KG1 (cell line): ENCODE measurements at places on chromosomes 2 and 18.

- DNase-seq = no peak
These were observed 91.3 kb upstream of the TMEM17 start for GRCh38 chr2:62597323-62597722.

DNA sequence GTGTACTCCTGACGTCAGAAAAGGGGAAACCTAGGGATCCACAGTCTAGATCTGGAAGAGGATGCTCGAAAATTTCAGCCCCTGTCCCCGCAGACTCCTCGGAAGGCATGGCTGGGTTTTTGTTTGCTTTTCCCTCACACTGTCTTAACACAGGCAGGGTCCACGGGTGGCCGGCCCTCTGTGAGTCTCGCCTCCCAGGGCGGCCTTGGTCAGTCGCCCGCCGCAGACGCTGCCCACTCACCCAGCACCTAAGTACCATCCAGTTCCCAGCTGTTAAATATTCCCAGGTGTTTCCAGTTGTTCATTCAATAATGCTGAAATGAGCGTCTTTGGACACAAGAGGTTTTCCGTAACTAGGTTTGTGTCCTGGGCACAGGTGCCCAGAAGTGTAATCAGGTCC lies 193.2 kb downstream of the TWIST2 start:
- DNase-seq = no peak

DNA sequence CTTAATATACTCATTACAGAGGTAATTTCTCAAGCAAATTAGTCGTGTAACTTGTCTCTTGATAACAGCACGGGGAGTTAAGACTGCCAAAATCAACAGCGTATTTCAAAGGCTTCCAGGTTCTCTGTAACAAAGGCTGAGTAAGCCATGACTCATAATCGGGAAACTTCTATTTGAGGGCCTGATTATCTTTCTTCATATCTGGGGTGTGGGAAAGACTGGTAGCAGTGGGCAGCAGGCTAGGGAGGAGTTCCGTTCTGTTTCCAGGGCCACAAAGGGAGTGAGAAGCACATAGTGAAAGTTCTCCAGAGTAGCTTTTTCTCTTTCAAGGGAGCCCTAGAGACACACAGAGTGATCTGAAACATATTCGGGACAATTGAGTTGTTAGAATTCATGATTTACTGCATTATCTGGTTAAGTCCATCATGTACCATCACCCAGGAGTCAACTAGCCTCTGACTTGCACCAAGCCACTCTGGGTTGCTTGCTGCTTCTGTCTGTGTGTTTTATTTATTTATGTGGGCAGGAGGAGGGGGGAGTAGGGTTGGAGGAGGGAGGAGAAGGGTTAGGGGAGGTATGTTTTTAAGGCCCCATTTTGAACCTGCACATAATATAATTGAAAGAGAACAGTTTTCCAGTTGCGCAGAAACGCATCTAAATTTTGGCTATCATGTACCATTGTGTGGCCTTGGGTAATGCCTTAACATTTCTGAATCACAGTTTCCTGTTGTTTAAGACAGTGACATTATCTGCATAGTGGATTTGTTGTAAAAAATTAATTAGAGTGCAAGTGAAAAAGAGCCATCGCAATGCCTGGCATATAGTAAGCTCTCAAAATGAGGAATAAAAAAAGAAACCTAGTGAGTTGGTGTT lies 80.5 kb upstream of the ITPRID2 start:
- DNase-seq = no peak

GRCh38 chr2:14551069-14551468 lies 81.4 kb upstream of the LRATD1 start:
- DNase-seq = no peak

DNA sequence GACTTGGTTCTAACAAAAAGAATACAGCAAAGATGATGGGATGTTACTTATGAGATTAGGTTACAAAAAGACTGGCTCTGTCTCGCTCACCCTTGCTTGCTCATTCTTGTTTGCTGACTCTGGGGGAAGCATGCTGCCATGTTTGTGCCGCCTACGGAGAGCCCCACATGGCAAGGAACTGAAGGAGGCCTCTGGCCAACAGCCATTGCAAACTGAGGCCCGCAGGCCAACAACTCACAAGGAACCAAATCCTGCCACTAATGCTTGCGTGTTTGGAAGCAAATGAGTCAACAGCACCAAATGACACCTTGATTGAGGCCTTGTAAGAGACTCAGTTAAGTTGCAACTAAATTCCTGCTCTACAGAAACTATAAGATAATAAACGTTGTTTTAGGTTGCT lies 297.6 kb upstream of the STON1 start:
- DNase-seq = no peak

- peak; percentile 73 for DNase-seq
These were observed at the start of gene CASP8 for GRCh38 chr2:201260302-201260800. Gene CASP8, plus strand, starts transcription at chr2:201260536. Its CDS starts 5,951 bp downstream, at chr2:201266487.

DNA sequence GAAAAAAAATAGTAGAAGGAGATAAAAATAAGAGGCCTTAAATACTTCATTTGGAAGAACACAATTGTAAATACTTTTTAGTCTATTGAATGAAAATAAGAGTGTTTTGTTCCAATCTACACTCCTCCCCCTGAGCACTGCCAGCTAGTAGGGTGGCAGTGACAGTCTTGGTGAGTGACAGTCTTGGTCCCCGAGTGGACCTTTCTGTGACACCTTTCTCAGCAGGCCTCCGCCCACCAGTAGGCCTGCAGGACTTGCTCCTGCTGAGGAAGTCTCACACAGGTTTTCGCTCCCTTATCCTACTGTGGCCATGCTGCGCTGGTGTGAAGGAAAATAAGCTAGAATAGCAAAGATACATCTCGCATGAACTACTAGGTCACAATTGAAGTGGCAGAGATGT lies 666.8 kb downstream of the NR4A2 start:
- DNase-seq = no peak

GRCh38 chr2:233470839-233471238 lies 95.7 kb downstream of the USP40 start:
- DNase-seq = no peak

- DNase-seq = no peak
These were observed 309.5 kb downstream of the EPHA4 start for GRCh38 chr2:221262651-221263050.

DNA sequence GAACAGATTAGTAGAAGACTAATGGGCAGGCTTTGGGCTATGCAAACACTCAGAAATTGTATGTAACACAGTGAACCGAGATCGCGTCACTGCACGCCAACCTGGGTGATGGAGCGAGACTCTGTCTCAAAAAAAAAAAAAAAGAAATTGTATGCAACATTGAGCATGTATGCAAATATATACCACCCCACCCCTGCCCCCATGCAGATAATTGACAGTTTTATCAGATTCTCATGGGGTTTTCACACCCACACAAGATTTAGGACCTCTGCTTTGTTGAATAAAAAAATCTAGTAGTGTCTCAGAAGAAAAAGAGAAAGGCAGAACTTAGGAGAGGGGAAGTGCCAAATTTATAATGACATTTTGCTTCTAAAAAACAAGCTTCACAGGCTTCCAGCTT lies 131.6 kb upstream of the FN1 start:
- DNase-seq = no peak

DNA sequence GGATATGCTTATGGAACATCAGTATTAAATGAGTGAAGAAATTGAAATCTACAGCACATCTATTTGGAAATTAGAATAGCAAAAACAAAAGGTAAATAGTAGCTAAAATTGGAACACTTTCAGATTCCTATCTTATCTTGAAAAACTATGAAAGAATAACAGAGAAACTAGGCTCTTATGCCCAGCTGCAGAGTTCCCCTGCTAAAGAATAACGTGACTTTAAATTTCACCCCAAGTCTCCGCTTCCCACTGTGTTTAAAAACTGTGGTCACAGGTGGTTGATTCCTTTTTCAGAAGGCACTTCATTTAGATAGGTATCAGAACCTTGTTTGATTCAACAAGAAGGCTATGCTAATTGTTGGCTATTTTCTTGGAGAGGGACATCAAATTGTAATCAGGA lies 30.1 kb downstream of the ARHGAP28 start:
- no peak for DNase-seq

DNA sequence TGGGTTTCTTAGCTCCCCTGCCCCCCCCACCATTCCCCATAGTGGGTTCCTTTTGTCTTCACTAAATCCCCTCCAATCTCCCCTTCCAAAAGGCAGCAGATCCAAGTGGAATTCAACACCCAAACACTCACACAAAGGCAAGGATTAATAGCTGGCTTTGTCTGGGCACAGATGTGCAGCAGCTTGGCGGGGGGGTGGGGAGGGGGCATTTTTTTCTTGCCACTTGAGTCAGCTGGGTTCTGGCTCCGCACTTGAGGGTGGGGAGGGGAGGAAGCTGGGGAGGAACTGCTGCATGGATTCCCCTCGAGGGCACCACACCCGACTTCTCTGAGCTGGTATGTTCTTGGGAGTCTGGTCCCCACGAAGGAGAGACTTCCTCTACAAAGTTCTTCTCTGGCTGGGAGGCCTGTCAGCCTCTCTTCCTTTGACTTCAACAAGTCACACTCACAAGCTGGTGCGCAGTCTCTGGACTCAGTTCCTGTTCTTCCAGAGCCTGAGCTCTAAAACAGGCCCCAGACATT lies 36.0 kb downstream of the SERTAD2 start:
- DNase-seq = no peak

DNA sequence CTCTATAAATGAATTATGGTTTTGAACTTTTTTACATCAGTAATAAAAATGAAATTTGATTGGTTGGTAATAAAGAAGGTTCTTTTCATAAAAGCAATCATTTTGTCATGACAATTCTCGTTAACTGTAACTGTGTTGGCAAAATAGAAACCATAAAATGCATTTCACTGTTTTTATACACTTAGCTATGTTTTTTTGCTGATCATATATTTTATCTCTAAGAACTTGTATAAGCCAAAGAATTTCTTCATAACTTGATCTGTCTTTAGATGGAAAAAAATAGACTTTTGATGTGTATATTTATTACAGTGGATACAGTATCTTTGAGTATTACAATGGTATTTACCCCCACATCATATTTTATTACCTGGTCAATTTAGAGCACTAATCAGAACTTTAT lies 9.7 kb downstream of the MTX2 start:
- DNase-seq = no peak

DNA sequence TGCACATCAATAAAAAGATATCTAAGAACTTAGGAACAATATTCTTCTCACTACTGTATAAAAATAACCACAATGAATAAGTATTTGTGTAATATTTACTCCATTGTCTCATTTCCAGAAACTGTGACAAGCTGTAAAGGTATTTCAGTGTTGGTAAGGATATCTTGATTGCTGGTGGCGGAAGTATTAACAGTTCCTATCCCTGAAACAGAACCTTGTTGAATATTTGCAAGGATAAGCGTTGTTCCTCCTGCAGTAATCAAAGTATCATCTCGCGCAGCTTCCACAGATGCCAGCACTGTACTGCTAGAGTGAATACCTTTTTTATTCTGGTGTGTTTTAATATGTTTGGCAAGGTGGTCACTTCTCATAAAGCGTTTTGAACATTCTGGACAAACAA lies 55.3 kb downstream of the SP3 start:
- DNase-seq = no peak

DNA sequence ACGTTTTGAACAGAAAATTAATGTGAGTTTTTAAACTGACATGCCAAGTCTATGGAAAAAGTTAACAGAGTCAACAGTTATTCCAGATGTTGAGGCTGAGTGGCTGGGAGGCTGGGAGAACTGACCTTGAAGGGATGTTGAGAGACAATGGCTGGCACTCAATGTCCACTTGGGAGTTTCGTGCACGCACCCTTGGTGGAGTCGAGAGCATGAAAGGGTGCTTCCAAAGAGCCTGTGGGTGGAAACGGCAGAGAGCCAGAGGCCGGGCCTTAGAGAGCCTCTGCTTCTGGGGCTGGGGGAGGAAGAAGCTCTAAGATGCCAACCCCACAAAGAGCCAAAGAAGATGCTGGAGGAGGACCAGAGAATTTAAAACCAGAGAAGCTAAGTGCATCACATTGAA lies 63.4 kb upstream of the L3MBTL4 start:
- DNase-seq = no peak

GRCh38 chr2:75340560-75340959 lies 141.2 kb upstream of the TACR1 start:
- DNase-seq = no peak

GRCh38 chr2:238907717-238908173 lies 59.9 kb downstream of the TWIST2 start:
- no peak for DNase-seq

DNA sequence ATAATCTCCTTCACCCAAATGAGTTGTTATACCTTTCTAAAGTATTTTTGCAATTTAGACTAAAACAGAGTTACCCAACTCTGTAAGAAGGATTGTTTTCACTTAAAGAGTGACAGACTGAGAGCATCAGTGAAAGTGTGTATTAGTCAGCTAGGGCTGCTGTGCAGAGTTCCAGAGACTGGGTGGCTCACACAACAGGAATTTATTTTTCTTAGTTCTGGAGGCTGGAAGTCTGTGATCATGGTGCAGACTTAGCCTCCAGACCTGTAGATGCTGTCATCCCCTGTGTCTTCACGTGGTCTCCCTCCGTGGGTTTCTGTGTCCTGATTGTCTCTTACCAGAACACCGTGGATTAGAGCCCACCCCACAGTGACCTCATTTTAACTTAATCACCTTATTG lies 40.0 kb downstream of the BCL2L11 start:
- no peak for DNase-seq

DNA sequence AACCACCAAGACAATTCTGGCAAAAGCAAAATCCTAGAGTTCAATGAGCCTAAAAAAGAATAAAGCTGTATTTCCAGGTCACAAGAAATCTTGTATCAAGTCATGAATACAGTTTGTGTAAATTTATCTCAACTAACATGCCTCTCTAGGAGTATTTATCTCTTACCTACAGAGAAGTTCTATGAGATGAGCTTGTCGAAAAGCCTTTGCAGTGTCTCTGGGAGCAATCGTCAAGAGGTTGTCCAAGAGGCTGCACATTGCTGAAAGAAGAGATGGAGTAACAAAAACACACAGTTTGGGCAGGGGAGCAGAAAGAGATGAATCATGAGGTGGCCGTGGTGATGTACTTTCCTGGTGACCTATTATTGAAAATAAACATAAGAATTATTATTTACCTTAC lies 112.0 kb upstream of the CD226 start:
- no peak for DNase-seq

- DNase-seq = no peak
These were observed 78.2 kb downstream of the RFTN2 start for GRCh38 chr2:197597166-197597565.

- DNase-seq = no peak
These were observed 29.0 kb downstream of the CENPO start for GRCh38 chr2:24822049-24822706.

GRCh38 chr2:119518401-119519056 lies 5.8 kb downstream of the SCTR start:
- no peak for DNase-seq

DNA sequence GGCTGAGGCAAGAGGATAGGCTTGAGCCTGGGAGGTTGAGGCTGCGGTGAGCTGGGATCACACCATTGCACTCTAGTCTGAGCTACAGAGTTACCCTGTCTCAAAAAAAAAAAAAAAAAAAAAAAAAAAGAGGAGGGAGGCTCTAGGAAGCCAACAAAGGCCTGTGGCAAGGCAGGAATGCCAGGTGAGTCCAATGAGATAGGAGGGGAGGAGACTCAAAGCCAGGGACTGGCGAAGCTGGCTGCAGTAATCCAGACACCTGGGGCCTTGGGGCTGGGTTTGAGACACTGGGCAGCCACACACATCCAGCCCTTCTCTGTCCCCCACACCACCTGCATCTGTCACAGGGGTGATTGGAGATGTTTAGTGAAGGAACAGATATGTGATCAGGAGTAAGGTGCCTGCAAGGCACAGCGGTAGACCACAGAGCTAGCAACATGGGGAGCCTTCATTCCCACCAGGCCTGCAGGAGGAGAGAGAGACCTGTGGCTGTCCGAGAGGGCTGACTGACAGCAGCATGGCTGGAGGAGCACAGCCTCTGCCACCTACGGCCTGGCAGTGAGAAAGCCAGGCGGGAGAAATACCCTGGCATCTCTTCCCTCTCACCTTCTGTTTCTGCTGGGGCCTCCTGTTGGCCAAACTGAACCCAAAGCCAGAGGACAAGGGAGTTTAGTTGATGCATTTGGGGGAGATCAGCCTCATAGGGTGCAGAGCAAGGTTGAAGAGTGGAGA lies 9.5 kb downstream of the CHPF start:
- DNase-seq = no peak
